ENCODE measurements at places on chromosomes 1 and 21.

DNA sequence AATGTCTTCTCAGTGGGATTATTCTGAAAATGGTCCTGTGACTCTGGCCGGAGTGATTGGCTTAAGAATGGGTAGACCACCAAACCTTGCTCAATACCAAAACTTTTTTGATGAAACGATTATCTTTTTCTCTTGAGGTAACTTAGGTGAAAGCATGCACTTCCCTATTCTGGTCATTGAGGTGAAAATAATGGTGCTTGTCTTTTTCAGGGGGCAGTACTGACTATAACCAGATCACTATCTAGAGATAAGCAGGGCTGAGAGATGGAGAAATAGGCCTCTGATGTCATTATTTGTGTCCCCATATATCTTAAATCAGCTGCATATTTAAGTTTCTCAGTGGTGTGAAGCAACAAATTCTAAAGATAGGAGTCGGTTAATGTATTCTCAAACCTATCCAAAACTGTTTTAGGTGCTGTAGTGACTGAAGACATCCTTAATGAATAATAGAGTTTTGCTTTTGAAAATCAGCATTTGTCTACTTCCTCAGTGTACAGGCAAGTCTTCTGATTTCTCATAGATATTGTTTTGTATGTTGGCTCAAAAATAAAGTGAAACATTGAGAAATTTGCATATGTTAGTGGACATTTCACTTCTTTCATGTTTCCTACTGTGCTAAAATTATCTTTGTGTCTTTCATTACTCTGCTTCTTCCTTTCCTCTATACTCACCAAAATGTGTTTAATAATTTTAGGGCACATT is 735.3 kb upstream of the ADGRL4 start:
- no peak for DNase-seq

GRCh38 chr1:29579821-29580425 is 343.6 kb downstream of the PTPRU start:
- no peak for DNase-seq

GRCh38 chr1:230191079-230191804 is 124.2 kb downstream of the GALNT2 start:
- no peak for DNase-seq

GRCh38 chr1:87170931-87171598 is 157.6 kb upstream of the LMO4 start:
- no peak for DNase-seq

GRCh38 chr21:19420565-19420964 is 1017.0 kb upstream of the TMPRSS15 start:
- DNase-seq: no peak

Measured in stimulated activated CD8-positive, alpha-beta memory T cell treated with anti-CD3 and anti-CD28 coated beads, Interleukin-15, amount 100 ng/mL, for 4 hours (primary cell).